ENCODE measurements at places on chromosomes 6 and 20. TPM values are rescaled to one million over a fixed set of nuclear protein-coding genes. Genes with fewer than 3 reads are reported as not detected.

- peaks cover 24% of the 10 kb centered on the region for H3K4me1 ChIP-seq
- H3K4me3 ChIP-seq, result no peak overlapping the region
- H3K27me3 ChIP-seq, result peaks cover 5% of the 10 kb centered on the region
- H3K27ac ChIP-seq, result no peak overlapping the region
- DNase-seq, result no peak
- H3K36me3 ChIP-seq, result no peaks in the 10 kb centered on the region
Observed at GRCh38 chr6:17120019-17120418, 18.2 kb downstream of the STMND1 start.

- DNase-seq, result no peak
- peaks cover 14% of the 10 kb centered on the region for H3K4me1 ChIP-seq
- no peak overlapping the region for H3K4me3 ChIP-seq
Observed at GRCh38 chr6:136524936-136525413, 25.2 kb downstream of the MAP7 start.

GRCh38 chr6:150720774-150721233, 121.1 kb downstream of the PLEKHG1 start:
- no peaks in the 10 kb centered on the region for H3K36me3 ChIP-seq
- peaks cover 9% of the 10 kb centered on the region for H3K27me3 ChIP-seq
- no peak overlapping the region for H3K4me3 ChIP-seq

- no peak for DNase-seq
- no peaks in the 10 kb centered on the region for H3K36me3 ChIP-seq
- no peaks in the 10 kb centered on the region for H3K4me1 ChIP-seq
- no peaks in the 10 kb centered on the region for H3K27me3 ChIP-seq
- H3K27ac ChIP-seq, result no peak overlapping the region
Observed at GRCh38 chr6:155694419-155694790, 238.8 kb upstream of the NOX3 start.

MDC1 gene
- total RNA-seq, result 30.5 TPM

ARHGAP40 gene
- 0.16 TPM for total RNA-seq

CAGE1 gene
- not detected for total RNA-seq

Data from HFFc6 (cell line).